CD4-positive, CD25-positive, alpha-beta regulatory T cell (primary cell): ENCODE measurements at places on chromosomes 7 and 10.

GRCh38 chr10:1117651-1118050, 61.5 kb downstream of the WDR37 start:
- no peak for DNase-seq

DNA sequence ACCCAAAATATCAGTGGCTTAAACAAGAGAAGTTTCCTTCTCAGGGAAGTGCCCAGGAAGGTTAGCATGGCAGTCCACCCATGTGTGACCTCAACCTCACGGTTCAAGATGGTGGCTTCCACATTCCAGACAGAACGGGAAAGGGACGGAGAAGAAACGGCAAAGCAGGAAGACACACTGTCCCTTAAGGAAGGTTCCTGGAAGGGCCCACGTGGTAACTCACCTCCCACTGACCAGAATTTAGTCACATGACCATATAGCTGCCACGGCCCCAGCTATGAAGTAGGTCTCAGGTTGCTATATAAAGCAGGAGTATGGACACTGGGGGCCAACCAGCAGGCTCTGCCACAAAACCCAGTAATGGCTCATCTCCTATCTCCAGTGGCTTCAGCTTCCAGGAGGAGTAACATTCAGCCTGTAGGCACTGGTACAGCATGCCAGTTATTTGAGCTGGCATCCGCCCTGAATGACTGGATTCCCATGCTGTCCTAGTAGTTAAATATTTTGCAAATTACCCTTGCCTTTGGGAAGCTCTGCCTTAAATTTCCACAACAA, 278.5 kb upstream of the KLF14 start:
- DNase-seq: no peak

DNA sequence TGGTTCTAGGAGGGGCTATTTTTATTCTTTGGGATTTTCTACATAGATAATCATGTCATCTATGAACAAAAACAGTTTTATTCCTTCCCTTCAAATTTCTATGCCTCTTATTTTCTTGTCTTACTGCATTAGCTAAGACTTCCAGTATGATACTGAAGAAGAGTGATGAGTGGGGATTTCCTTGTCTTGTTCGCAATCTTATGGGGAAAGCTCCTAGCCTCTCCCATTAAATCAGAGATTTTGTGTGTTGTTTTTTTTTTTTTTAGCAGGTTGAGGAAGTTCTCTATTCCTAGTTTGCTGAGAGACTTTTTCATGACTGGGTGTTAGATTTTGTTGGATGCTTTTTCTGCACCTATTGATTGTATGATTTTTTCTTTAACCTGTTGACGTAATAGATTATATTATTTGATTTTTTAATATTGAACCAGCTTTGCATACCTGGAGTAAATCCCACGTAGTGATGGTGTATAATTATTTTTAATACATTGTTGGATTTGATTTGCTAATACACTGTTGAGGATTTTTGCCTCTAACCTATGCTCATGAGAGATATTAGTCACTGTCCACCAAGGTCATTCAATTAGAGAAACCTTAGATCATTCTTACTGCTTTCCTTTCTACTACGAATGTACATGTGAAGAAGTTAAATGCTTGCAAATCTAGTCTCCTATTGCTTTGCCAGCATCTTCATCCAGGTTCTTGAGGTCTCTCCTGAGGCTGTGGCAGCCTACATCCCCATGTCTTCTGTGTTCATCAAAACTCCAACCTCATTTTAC, 6.5 kb downstream of the ATP5F1C start:
- no peak for DNase-seq

GRCh38 chr7:147276783-147277370, 1160.3 kb downstream of the CNTNAP2 start:
- DNase-seq: no peak

DNA sequence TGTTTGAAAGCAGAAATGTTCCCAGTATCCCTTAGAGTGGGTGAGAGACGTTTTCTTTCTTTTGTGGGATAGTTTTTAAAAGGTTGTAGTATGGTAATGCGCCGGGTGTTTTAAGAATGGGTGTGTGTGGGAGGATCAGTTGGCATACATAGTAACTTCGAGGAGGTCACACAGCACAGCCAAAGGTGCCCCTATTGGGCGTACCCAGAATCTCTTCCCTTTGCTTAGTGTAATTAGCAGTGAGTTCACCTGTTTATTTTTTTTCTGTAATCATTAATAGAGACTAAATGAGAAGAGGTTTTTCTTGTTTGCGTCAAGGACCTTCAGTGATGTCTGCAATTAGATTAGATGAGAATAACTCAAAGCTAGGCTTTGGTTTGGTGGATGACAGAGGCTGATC, 1.5 kb downstream of the PLEKHA8 start:
- DNase-seq: peak; percentile 56

DNA sequence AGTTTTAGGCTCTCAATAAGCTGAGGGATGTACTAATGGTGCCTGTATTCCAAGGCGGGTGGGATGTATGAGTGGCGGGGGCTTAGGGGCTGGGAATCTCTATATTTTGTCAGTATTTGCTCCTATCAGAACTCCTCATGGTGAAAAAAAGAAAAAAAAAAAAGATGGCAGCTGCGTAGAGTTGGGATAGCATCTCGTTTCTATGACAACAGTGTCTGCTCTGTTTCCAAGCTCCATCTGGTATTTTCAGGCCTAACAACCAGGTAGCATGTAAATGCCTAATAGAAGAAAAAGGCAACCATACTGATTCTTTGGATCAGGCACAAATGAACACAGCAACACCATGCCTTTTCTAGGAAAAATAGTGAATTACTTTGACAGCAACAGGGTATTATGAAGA, 11.7 kb upstream of the CCDC172 start:
- DNase-seq: no peak

DNA sequence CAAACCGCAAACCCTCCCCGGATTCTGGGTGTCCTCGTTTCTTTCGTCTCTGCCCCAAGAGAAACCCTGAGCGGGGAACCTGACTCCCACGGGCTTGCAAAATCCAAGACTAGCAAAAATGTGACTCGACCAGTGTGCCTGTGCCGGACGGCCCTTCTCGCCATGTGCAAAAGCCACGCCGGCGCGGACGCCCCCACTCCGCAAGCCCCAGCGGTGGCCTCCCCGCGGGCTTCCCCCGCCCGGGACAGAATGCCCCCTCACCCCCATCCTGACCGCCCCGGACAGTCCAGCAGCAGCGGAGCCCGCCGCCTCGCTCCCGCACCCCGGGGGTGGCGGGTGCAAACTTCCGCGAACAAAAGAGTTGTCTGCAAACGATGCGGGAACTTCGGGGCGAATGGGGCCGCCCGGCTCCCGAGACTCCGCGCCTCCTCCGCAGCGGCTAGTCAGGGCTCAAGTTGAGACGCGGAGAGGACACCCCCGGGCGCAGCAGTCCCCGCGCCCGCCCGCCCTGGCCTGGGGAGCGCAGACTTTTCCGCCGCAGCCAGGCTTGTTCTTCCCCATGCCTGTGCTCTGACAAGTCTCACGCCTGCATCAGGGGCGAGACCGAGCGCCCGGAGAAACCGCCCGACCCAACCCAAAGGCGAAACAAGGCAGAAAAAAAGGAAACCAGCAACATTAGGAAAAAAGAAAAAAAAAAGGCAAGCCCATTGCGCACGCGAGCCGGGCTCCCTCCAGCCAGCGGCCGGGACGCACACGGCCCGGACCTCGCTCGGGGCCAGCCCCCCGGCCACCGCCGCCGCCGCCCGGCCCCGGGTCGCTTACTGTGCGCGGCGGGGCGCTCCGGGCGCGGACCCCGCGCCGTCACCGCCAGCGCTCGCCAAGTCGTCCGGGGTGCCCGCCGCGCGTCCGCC, 732 bp downstream of the FAM53B start:
- no peak for DNase-seq

- no peak for DNase-seq
These were observed 73.2 kb upstream of the ZNF746 start for GRCh38 chr7:149570784-149571183.

GRCh38 chr7:157271991-157272324, 64.8 kb upstream of the DNAJB6 start:
- no peak for DNase-seq

DNA sequence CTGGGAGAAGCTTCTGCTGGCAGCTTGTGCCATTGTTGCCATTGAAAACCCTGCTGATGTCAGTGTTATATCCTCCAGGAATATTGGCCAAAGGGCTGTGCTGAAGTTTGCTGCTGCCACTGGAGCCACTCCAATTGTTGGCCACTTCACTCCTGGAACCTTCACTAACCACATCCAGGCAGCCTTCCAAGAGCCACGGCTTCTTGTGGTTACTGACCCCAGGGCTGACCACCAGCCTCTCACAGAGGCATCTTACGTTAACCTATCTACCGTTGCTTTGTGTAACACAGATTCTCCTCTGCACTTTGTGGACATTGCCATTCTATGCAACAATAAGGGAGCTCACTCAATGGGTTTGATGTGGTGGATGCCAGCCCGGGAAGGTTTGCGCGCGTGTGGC, 220.7 kb downstream of the ADK start:
- no peak for DNase-seq

- DNase-seq: no peak
These were observed 646.2 kb upstream of the SEMA3D start for GRCh38 chr7:85833066-85833465.
